ENCODE measurements at places on chromosomes 7 and 10.

DNA sequence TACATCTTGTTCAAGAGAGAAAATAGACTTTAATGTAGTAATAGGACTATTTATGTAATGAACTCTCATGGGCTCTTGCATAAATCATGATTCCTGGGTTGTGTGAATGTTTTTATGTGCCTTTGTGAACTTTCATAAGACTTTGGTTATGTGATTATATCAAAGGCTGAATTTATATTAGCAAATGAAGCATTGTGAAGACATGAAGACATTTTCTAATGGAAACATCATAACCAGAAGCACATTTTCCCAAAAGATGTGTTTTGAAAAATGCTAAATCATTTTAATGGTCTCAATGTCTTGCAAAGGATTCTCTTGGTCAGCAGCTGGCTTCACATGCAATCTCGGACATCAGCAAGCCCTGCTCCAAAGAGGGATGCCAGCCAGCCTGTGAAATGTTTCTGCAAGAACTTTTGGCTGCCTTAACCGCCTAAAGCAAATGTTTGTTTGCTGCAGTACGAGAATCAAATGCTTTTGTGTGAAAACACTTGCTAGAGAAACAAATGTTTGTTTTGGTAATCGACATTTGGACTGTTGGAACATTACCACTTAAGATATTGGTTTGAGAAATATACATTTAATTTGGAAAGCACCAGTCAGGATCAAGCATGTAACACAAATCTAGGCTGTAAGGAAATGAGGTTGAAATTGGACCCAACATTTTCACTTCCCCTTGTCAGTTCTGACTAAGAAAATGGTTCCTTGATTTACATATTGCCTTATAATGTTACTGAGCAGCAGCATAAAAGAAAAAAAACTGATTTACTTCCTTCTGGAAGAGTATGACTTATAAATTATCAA, 102.1 kb downstream of the RTKN2 start:
- no peak for DNase-seq

GRCh38 chr7:51255536-51256208, 60.9 kb downstream of the COBL start:
- DNase-seq: no peak

- DNase-seq: no peak
These were observed 159.1 kb downstream of the ARHGAP12 start for GRCh38 chr10:31769564-31769963.

DNA sequence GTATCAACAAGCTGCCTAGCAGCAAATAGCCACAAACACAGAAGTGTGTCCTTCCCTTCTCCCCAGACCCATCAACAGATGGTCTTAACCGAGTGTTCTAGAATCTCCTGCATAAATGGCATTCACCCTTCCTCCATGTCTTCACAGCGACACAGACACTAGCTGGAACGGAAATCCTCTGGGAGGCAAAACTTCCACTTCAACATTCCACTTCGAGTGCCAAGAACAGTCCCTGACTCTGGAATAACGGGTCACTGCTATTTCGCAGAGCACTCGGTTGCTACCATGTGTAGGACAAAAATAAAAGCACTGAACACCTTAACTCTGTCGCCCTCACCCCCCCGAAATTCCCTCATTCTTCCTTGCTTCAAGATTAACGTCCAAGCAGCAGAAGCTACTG, 65.1 kb downstream of the SFMBT2 start:
- DNase-seq: no peak

DNA sequence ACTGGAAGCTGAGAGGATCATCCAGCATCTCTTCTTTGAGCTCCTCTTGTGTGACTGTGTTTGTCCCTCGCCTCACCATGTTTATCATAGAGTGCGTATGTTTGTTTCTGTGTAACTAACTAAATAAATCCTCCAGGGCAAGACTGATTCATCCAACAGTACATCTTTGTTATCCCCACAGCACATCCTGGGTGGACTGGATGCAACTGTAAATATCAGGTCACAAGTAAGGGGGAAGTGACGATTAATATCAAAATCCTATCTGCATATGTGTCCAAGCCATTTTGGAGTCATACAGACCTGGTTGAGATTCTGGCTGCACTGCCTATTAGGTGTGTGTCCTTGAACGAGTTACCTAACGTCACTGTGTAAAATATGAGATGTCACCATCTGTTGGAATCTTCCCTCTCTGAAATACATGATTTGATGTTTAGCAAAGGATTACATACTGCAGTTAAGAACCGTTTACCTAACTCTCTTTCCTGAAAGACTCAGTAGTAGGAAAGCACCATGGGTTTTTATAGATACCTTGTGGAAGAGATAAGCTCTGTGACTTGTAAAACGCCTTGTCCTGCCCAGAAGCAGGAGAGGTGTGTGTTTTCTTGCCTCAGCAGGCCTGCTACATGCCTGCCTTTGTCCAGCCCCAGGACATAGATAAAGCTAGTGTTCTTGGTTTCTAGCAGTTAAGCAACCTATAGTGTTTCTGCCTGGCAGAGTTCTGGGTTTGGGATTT, 25.8 kb downstream of the WBP1L start:
- DNase-seq: peak; percentile 86

GRCh38 chr10:79405995-79406515, 39.4 kb downstream of the ZCCHC24 start:
- DNase-seq: no peak

GRCh38 chr7:3463696-3464095, 162.6 kb downstream of the SDK1 start:
- no peak for DNase-seq

GRCh38 chr7:32103361-32103760, 33.2 kb upstream of the PDE1C start:
- no peak for DNase-seq

DNA sequence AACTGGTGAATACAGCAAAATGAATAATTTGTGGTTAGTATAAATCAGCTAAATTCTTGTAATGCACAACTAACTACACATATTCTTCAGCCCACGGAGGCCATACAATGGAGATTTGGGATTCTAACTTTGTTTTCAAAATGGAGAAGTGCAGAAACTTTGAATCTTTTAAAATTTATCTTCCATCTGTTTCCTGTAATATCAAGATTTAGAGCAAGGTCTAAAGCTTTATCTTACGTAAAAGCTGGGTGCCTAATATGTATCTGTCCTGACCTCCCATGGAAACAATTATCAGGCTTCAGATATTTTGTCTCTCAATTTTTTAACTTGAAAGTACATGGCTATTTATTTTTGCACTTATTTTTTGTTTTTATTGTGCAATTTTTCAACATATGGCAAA, 5.0 kb upstream of the AHR start:
- DNase-seq: no peak

- peak; percentile 15 for DNase-seq
These were observed 32.8 kb upstream of the MEOX2 start for GRCh38 chr7:15719311-15719710.

DNA sequence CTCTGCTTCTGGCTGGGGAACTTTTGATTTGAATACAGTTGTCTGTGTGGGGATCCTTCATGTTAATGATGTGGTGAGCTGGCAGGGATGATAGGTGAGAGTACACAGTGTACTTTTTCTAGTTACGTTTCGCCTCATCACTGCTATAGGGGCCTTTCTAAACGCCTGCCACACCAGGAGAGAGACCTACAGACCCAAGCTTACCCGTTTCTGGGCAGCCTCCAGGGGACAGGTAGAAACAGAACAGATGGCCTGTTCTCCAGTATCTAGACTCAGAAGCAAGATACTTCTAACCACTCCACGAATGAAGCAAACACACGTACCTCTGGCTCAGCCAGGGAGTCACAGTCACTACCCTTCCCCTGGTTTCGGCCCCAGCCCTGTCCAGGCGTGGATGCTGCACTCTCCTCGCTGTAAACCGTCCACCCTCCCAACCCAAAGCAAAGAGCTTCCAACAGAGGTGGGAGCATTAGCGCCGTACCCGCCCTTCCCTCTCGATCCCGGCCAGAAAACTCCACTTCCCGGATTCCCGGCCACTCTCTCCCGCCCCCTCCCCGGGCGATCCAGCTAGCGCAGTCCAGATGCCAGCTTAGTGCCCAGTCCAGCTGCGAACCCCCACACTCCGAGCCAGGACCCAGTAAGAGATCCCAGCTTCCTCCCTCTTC, 1.2 kb downstream of the CCDC6 start:
- DNase-seq: peak; percentile 4

DNA sequence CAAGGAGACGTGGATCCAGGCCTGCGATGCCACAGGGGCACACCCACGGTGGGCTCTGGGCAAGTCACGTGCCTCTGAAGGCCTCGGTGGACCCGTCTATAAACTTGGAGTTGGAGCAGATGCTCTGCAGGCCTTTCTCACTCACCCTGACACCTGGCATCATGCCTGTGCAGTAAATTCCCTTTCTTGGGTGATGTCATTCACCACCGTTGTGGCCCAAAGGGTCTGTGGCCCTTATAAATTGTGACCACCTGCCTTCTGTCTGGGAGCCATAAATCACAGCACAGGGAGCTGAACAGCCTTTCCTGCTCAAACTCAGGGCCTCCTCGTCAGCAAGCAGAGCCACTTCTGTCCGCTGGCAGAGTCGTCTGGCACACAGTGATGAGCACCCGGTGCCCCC, 52.2 kb downstream of the GPAM start:
- no peak for DNase-seq

- no peak for DNase-seq
These were observed 12.7 kb downstream of the ZMIZ1 start for GRCh38 chr10:79081353-79082034.

DNA sequence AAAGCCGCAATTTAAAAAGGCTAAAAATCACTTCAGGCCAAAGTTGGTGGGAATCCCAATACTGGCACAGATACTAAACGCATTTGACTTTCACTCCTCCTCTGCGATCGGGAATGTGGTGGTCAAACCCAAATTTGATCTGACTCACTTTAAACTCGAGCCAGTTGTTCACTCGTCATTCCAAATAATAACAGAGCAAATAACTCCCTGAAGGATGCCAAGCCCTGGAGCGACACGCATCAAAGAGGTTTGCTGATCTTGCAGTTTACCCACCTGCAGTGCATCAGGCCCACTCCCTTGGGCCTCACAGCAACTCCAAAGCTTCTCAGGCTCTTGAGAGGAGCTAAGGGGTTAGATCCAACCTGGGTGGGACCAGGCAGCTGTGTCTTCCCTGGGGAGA, 12.2 kb downstream of the PTN start:
- DNase-seq: no peak

DNA sequence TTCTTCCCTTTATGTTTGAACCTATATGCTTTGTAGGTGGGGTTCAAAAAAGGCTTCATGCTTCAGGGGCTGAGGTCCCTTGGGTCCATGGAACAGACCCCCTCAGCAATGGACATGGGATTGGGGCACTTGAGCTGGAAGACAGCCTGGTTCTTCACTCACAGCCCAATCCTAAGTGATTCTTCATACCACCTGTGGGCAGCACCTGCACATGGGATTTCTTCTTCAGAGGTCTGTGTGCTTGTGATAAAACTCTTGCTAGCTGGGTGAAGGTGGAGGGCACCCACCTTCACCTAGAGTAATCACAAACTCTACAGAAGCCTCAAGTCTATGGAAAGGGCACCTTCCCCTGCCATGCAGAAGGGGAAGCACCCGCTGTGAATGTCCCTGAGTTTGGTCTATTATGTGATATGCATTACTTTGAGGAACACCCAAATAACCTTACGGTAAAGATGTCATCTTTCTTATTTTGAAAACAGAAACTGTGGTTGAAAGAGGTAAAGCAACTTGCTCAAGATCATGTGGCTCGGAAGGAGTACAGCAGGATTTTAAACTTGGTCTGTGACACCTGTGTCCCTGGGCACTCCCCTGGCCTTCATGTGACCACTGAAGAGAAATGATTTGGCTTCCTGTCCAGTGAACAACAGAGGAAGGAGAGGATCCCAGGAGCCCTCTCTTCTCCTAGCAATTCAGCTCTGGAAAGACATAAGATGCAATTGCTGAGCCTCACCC, 469.5 kb upstream of the ZMIZ1 start:
- DNase-seq: peak; percentile 2

GRCh38 chr7:117086788-117087187, 133.5 kb downstream of the ST7 start:
- no peak for DNase-seq

DNA sequence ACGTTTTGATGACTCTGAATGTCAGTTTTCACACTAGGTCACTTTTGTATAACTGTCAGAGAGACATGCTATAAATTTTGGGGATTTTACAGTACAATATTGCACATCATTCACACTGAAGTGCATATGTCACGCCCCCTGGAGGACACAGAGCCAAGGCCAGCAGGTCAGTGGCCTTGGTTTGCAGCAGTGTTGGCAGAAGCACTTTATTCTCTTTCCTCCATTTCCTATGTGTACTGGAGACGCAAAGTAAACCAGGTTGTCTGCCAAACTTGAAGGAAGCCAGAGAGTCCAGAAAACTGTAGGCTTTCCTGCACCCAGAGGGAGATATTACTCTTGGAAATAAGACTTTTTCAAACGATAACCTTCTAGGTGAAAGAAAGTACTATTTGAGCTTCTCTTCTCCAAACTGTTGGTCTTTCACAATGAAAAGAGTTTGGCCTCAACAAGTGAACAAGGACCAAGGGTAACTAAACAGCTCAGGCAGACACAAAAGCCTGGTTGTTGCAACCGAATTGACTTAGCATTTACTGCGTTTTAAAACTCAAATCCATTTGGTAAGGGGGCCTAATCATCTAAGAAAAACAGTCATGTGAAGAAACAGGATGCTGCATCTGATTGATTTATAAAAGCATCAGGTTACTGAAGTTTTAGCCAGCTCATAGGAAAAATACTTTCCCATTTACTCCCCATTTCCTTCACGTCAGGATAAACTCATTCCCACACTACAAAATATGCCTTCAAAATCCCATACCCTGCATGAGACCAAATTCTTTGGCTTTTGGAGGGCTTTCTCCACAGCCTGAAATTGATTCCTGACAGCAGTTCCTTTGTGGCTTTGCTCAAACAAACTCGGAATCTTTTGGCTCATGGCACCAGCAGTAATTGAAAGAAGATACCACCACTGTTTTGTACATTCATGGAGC, 83.0 kb upstream of the SEC61G start:
- DNase-seq: peak; percentile 66

GRCh38 chr7:3879355-3880075, 578.5 kb downstream of the SDK1 start:
- no peak for DNase-seq

DNA sequence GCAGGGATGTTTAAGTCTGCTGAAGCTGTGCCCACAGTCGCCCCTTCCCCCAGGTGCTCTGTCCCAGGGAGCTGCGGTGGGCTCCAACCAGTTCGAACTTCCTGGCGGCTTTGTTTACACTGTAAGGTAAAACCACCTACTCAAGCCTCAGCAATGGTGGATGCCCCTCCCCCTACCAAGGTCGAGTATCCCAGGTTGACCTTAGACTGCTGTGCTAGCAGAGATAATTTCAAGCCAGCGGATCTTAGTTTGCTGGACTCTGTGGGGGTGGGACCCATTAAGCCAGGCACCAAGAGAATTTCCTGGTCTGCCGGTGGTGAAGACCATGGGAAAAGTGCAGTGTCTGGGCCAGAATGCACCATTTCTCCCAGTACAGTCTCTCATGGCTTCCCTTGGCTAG, 56.0 kb downstream of the CCDC7 start:
- no peak for DNase-seq
